ENCODE measurements at places on chromosomes 11 and 22.

- peak; percentile 90 for DNase-seq
Measured at GRCh38 chr22:45318168-45318557, 8.4 kb downstream of the FAM118A start.

GRCh38 chr22:35197886-35198285 lies 59.4 kb upstream of the HMGXB4 start:
- DNase-seq: no peak

DNA sequence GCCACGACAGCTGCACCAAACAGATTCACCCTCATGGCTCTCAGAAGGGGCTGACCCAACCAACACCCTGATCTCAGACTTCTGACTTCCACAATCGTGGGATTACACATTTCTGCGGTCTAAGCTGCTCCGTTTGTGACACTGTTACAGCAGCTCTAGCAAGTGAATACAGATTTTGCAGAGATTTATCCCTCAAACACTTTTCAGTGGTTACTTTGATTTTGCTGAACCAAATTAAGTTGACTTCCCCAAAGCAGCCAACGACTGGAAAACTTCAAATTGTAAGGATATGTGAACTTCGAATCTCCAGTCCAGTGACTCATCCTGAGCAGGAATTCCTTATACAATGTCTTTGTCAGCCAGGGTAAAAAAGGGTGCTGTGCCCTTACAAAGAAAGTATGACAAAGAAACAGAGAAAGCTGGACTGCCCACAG lies 14.8 kb upstream of the INCENP start:
- peak; percentile 34 for DNase-seq

GRCh38 chr22:50601669-50602337 lies 1.2 kb downstream of the MAPK8IP2 start:
- no peak for DNase-seq

DNA sequence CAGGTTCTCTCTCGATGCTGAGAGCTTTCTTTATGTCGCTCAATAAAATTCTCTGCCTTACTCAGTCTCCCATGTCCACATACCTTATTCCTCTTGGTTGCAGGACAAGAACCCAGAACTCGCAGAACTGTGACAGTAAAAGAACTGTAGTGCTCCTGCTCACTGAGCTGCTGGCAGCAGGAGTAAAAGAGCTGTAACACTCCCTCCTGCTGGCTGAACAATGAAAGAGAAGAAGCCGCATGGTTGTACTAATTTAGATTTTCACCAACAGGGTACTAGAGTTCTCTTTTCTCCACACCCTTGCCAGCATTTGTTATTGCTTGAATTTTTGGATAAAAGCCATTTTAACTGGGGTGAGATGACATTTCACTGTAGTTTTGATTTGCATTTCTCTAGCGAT lies 433.2 kb downstream of the GUCY1A2 start:
- peak; percentile 47 for DNase-seq

DNA sequence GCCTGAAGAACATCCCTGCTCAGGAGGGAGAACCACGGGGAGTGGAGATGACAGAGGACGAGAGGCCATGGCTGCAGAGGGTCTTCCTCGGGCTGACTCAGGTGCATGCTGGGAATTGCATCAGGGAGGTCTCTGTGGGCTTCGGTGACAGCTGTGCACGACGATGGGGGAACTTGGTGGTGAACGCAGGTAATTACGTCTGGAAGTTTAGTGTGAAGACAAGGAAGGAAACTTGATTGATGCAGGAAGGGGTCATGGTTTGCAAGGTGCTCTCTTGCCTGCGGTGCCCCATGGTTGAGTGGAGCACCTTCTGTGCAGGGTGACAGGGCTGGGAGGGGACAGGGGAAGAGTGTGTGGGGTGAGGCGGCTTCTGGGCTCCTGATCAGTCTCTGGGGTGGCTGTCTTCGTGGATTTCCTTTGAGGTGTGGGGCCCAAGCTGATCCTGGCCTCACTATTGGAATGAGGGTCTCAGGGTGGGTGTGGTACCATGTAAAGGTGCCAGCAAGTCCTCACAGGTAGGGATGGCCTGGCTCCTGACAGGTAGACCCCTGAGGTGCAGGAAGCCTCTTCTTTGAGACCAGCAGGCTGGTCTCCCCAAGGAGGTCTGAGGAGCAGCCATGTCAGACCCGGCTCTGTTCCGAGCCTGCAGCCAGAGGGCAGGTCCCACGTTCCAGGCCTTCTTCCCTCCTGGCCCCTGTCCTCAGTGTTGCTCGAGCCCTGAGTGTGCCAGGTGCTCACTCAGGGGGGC lies 1020.1 kb downstream of the TBC1D22A start:
- no peak for DNase-seq

GRCh38 chr11:3164138-3164551 lies 965 bp downstream of the OSBPL5 start:
- no peak for DNase-seq

DNA sequence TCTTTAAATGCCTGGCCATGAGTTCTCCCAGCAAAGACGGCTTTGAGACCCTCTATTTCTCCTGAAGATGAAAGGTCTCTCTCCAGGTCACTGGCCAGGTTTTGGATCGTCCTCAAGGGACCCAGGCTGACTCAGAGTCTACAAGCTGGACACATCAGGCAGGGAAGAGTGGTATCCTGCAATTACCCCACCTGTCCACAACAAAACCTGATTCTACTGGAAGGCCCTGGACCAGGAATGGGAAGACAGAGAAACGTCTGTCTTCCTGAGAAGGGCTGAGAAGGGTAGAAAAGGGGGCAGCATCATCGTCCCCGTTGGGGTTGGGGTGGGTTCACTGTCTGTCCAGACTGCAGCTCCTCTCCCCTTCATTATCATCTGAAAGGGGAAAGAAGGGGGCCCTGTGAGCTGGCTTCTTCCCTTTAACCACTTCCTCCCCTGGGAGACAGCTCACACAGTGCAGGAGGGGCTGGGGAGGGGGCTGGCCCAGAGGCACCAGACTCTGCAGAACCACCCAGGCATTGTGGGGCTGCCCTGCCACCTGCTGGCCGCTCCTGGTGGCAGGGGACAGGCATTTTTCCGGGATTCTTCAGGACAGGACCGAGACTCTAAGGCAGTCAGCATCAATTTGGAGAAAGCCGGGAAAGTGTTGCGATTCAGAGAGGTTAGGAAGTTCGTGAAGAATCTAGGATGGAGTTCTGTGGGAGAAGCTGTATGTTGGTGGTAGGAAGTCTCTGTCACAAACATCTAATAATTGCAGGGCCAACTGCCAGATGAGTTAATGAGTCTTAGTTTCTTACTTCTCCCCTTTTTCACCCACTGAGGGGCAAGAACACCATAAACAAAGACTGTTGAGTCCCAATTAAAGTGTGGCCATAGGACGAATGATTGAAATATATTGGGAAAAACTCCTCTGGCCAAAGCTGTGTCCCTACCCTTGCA lies 57.6 kb downstream of the SYN3 start:
- peak; percentile 75 for DNase-seq

GRCh38 chr11:30435488-30435887 lies 112.6 kb downstream of the ARL14EP start:
- DNase-seq: peak; percentile 5

DNA sequence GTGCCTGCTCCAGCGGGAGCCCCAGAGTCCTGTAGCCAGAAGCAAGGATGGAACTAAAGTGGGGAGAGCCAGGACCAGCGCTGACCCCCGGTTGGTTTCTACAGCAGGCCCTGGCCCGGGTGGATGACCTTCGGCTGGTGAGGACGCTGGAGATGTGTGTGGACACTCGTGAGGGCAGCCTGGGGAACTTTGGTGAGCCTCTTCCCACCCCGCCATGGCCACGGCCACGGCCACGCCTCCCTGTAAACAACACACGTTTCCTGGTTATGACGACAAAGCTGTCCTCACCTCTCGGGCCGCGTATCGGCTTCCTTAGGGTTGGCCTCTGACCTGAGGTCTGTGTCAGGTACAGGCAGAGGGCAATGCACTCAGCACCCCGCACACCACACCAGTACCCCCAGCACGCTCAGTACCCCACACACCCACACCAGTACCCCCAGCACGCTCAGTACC lies 4.1 kb downstream of the LRRC56 start:
- DNase-seq: no peak

Measured in AG08395 (cell line).